Amygdala (tissue), 56 donors: ENCODE measurements at places on chromosomes 6 and 20.
A peak's percentile ranks its signal among the peaks of the same experiment; 100 is the strongest.

GRCh38 chr6:14722001-14722562, 523.8 kb upstream of the JARID2 start:
- DNase-seq, result no peak

DNA sequence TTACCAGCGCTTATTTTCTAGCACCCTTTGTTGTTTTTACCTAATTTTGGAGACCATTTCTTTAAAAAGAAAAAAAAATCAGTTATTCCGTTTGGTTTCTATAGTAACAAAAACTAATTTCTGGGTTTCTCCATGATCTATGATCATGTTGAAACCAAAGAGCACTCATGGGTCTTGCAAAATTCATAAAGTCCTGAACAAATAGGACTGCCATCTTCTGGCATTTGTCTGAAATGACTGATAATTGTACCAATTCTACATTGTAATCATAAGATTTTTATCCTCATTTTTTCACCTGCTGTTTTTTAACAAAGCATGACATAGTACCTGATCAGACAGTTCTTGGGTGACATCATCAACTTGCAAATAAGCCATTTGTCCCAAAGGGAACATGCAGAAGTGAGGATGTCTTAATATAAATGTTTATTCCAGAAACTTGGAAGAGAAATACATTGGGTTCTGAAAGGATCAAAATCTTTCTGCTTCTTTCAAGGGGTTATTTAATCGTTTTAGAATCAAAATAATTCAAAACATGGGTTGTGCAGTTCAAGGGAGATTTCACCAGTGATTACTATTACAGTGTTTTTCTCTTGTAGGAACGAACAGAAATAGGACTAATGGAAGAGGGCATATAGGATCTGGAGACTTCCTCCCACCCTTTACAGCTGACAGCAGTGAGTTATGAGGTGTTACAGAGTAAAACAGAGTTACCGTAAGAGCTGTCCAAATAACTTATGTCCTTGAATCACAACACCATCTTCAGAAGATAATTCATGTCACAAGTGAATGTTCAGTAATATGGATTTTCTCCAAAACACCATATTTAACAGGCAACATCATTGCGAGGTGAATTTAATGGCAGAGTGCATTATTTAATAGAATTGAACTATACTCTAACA, 87.1 kb upstream of the GJE1 start:
- DNase-seq, result no peak

GRCh38 chr20:63142933-63143332, 73.0 kb downstream of the YTHDF1 start:
- DNase-seq, result no peak

DNA sequence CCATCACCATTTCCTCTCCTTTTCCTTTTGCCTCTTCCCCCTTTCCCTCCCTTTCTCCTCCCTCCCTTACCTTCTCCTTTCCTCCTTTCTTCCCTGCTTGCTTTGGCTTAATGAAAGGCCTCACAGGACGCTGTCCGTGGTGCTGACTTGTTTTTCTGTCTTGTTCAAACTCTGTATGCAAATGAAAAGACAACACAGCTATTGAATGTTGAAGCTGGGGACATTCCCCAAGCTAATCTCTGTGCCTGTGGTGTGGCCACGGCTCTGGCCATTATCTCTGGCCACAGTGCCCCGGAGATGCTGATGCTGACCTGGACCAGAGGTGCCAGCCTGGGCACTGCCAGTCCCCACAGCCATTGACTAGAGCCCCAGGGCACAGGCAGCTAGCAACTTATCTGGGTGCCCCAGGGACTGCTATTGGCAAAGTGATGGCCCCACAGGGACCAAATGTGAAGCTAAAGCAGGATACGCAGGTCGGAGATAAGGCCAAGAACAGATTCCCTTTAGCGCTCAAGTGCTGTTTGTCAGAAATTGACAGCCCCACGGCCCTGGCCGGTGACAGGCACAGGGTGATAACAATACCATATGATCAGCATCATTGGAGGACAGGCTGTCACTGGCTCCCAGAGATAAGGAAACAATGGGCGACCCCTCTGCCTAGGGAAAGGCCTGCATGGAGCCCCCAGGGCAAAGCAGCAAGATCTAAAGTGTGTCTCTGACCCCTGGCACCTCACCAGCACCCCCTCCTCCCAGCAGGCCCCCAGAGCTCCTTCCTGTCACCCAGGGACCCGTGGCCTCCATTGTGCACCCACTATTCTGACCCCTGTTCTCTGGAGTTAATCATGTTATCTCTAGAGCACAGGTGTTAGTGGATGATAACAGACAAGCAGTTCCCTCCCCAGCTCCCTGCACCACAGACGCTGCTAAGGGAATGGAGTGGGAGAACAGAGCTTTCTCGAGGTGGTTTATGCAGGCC, 31.6 kb upstream of the SLC32A1 start:
- peak; percentile 22 for DNase-seq

GRCh38 chr20:47330071-47330470, 26.4 kb downstream of the ZMYND8 start:
- no peak for DNase-seq

DNA sequence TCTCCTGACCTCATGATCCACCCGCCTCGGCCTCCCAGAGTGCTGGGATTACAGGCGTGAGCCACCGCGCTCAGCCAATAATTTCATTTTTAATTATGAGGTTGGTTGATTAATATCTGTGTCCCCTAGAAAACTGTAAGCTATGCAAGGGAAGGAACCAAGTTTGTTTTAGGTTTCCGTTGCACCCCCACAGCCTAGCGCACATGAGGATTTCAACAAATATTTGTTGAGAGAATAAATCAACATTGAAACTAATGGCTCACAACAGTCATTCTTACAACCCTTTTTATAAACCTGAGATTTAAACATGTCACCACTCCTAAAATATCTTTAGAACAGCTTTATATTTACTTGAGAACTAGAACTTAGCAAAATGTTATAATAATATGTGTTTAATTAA, 114.0 kb upstream of the CARMIL1 start:
- no peak for DNase-seq

DNA sequence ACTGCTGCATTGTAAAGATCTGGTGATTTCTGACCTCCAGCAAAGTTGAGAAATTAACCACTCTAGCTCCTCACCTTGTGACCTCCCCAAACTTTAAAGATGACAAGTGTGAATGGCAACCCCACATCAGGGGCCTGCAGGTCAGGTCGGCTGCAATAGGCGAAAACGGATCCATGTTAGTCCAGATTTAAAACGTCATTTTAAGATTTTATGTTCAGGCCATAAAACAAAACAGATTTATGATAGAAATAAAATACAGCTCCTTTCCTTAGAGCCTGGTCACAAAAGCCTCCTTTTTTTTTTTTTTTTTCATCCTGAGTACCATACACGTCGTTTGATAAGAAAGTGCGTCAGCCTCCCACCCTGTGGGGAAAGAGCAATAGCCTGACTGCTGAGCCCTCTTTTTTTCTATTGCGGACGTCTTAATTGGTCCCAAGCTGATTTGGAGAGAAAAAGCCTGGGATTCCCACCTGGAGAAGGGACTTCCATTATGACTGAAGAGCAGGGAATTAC, 519.2 kb upstream of the NOX3 start:
- no peak for DNase-seq

GRCh38 chr6:133551847-133552341, 310.7 kb downstream of the EYA4 start:
- no peak for DNase-seq

DNA sequence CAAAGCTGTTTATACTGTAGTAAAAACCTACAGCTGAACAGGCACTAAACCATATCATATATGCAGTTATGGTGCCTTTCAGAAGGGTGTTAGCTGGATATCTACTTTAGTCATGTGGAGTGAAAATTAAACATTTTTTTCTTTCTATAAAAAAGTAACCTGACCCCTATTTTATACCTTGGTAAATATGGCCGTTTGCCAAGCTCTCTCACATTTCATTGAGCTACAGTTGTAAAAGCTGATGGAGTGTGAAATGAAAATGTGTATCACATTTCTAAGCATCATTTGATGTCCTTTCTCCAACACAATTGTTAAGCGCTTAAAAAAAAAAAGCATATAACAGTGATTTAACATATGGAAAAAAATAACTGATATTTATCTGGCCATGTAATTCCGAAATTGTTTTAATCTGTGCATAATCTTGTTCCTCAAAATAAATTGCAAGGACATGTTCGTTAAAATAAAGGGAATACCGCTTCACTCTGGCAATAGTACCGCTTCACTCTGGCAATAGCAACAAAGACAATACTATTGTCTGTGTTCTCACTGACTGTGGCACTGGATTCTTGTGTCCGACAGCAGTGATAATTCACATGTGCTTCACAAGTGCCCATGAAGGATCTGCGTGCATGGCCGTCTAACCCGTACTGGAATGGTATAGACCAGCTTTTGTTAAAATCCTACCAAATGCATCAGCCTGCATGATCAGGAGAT, 391.8 kb upstream of the SOX4 start:
- DNase-seq, result no peak

DNA sequence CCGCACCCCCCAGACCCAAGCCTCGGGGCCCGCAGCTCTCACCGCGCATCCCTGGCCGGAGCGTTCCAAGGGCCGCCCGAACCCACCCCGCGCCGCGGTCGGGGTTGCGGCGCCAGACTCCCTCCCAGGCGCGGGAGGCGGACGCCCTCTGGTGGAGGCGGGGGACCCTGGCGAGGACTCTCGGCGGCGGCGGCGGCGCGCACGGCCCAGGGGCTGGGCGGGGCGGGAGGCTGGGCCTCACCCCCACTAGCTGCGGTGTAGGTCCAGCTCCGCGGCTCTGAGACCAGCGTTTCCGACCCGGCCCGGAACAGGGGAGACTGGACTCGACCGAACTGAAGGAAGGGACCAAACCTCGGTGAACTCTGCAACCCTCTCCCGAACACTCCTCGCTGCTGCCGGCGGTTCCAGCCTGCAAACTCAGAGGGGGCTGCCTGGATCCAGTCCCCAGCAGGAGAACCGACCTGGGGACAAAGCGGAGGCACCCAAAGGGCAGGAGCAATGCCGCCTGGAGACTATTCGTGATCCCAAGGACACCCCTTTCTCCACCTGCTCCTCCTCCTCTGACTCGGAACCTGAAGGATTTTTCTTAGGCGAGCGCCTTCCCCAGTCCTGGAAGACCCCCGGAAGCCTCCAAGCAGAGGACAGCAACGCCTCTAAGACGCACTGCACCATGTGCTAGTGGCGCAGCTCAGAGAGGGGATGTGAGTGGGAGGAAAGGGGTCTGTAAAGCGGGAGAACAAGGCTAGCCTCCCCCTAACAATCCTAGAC, 859 bp upstream of the TOMM6 start:
- peak; percentile 27 for DNase-seq

- no peak for DNase-seq
Measured at GRCh38 chr6:144721232-144721631, 436.1 kb downstream of the UTRN start.
